DMS153 (cell line): ENCODE measurements at places on chromosomes 6 and 20.

DNA sequence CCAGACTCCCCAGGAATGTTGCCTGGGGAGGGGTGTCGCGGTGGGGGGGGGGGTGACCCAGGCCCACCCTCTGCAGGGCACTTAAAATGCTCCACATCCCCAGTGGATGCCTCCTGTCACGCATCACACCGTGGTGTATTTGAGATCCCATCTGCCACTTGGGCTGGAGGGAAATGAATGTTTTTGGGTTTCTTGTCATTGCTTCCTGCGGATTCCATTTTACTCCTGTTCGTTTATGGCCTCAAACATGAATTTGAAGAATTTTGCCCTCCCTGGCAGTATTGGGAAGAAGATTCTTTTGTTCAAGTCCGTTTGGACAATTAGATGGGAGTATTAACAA is 544 bp upstream of the KHDC1 start:
- no peak for DNase-seq

GRCh38 chr6:6645261-6645917 is 56.9 kb downstream of the LY86 start:
- DNase-seq: no peak

- peak; percentile 61 for DNase-seq
These were observed 60.4 kb upstream of the KLHL31 start for GRCh38 chr6:53725791-53726575.

DNA sequence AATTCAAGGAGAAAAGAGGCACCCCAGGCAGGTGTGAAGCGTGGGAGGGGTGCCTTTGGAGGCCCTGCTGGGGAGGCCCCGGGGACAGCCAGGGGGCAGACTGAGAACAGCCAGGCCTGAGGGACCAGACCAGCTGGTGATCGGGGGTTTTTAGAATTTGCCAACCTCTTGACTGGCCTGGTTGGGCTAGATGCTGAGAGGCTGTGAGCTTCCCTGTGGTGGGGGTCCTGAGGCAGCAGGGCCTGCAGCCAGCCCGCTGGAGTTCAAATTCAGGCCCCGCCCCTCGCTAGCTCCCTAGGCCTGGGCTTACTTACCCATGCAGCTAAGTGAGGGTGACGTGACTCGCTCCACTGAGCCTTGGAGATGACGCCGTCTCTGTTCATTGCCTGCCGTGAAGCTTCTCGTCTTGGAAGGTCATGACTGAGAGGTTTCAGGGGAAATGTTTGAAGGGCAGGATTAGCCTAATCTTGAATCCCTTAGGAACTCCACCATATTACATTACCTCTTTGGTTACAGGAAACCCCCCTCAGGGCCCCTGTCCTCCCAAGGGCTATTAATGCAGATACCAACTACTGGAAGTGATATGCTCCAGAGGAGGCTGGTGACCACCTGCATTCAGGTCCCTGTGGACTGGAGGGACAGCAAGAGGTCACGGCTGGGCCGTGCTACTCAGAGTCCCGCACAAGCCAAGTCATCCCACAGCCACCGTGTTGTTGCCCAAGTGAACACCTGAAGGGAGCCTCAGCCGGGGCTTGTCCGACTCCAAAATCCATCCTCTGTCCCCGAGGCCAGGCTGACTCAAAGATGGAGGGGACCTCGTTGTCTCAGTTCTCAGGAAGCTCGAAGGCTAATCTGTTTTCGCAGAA is 73.9 kb upstream of the DUSP22 start:
- no peak for DNase-seq
